ENCODE measurements at places on chromosomes 11 and 22. TPM values are rescaled to one million over a fixed set of nuclear protein-coding genes. Genes with fewer than 3 reads are reported as not detected.
A peak's percentile ranks its signal among the peaks of the same experiment; 100 is the strongest.

ARHGAP20 gene
- 0.74 TPM for total RNA-seq

AMOTL1 gene
- 3.1 TPM for total RNA-seq

CSTPP1 gene
- 35.8 TPM for total RNA-seq

GRCh38 chr11:11171854-11172253 lies 181.2 kb downstream of the CSNK2A3 start:
- no peak overlapping the region for H3K4me3 ChIP-seq
- H3K27me3 ChIP-seq = no peaks in the 10 kb centered on the region
- no peaks in the 10 kb centered on the region for H3K36me3 ChIP-seq
- H3K4me1 ChIP-seq = no peaks in the 10 kb centered on the region
- no peak overlapping the region for H3K27ac ChIP-seq

DNA sequence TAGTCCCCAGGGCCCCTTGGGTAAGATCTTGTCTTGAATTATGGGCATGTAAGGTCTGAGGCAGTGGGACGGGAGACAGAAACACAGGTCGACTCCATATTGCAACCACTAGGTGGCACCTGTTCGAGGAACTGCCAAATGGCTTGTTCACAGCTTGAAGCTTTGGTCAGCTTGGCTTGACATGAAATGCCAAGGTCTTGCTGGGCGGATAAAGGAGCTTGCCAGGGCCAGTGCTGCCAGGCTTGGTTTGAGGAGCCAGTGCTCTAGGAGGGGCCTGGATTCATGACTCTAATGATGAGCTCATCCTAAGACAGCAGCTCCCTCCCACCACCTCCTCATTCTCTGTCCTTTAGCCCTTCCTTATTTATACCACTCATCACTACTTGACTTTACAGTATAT lies 11.9 kb upstream of the NRIP3 start:
- H3K4me1 ChIP-seq = no peaks in the 10 kb centered on the region
- no peak overlapping the region for H3K27ac ChIP-seq
- DNase-seq = peak; percentile 63
- H3K4me3 ChIP-seq = no peak overlapping the region
- no peaks in the 10 kb centered on the region for H3K27me3 ChIP-seq

- no peak overlapping the region for H3K4me3 ChIP-seq
- H3K27me3 ChIP-seq = no peaks in the 10 kb centered on the region
- H3K36me3 ChIP-seq = no peaks in the 10 kb centered on the region
- H3K27ac ChIP-seq = no peak overlapping the region
- DNase-seq = no peak
Observed at GRCh38 chr11:30533445-30533947, 52.7 kb downstream of the MPPED2 start.

DNA sequence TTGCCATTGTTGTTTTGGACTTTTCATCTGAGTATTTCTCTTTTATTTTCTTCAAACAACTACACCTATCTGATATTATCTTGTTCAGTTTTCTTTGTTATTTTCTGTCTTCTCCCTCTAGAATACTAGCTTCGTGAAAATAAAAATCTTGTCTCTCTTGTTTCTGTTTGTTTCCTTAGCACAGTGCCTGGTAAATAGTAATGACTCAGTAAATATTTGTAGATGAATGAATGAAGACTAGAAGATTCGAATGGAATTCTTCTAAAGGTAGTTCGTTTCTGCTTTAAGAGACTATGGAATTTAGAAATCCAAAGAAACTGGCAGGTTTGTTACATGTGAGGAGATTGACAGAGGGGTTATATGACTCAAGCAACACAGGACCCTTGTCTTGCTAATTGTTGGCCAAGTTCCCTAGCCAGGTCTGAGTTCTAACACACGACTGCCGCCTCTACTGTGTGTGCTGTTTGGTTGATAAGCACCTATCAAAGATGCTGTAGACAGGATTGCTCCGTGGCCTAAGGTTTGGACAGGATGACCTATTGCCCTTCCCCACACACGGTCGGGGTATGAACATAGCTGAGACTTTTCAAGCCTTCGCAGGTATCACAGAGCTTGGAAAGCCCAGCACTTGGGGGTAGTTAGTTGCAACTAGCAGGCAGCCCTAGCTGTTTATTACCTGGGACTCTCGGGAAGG lies 831 bp upstream of the TMEM135 start:
- peaks cover 13% of the 10 kb centered on the region for H3K4me1 ChIP-seq
- H3K27me3 ChIP-seq = no peaks in the 10 kb centered on the region
- H3K27ac ChIP-seq = peak overlapping the region; percentile 92
- peak; percentile 51 for DNase-seq

DNA sequence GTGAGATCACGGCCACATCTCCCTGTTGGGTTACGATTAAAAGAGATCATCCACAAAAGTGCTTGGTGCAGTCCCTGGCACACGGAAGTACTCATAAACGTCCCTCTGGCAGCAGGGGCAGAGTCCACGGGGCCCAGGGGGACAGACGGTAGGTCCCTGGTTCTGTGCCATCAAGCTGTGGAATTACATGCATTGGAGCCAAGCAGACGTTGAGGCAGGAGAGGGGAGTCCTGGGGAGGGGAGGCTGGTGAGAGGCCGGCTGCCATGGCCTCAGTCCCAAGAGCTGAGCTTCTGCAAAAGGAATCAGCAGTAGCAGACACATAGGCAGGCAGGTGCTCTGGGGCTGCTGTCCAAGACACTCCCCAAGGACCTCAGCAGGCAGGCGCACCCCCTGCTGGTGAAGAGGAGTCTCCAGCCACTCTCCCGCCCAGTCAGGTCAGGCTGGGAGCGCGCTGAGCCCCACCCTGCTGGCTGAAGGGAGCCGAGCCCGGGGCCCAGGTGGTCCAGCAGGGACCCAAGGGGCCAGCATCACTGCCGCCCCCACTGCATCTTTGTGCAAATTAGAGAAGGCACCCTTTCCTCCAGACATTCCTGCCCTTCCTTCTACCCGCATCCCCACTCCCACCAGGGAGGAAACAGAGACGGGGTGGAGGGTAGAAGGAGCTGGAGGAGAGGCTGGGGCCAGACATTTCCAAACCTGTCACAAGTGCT lies 7.6 kb upstream of the KCTD17 start:
- H3K27ac ChIP-seq = peak overlapping the region; percentile 91
- H3K4me3 ChIP-seq = no peak overlapping the region
- no peaks in the 10 kb centered on the region for H3K36me3 ChIP-seq
- peak; percentile 90 for DNase-seq

GRCh38 chr22:34111210-34111824 lies 191.0 kb upstream of the LARGE1 start:
- H3K36me3 ChIP-seq = no peaks in the 10 kb centered on the region
- no peak overlapping the region for H3K27ac ChIP-seq
- peak; percentile 32 for DNase-seq
- H3K27me3 ChIP-seq = no peaks in the 10 kb centered on the region
- H3K4me3 ChIP-seq = no peak overlapping the region

- peaks cover 15% of the 10 kb centered on the region for H3K4me1 ChIP-seq
- no peak overlapping the region for H3K4me3 ChIP-seq
- H3K27ac ChIP-seq = peak overlapping the region; percentile 79
- no peak for DNase-seq
- no peaks in the 10 kb centered on the region for H3K36me3 ChIP-seq
Observed at GRCh38 chr11:12684315-12684714, 10.1 kb downstream of the TEAD1 start.
